Hematopoietic multipotent progenitor cell treated with erythropoietin and hydrocortisone succinate and interleukin-3 and kit ligand, for 6 days (in vitro differentiated cells): ENCODE measurements at places on chromosomes 1 and 21.
A peak's percentile ranks its signal among the peaks of the same experiment; 100 is the strongest.

- no peak for DNase-seq
Measured at GRCh38 chr1:196550731-196551130, 57.5 kb downstream of the KCNT2 start.

DNA sequence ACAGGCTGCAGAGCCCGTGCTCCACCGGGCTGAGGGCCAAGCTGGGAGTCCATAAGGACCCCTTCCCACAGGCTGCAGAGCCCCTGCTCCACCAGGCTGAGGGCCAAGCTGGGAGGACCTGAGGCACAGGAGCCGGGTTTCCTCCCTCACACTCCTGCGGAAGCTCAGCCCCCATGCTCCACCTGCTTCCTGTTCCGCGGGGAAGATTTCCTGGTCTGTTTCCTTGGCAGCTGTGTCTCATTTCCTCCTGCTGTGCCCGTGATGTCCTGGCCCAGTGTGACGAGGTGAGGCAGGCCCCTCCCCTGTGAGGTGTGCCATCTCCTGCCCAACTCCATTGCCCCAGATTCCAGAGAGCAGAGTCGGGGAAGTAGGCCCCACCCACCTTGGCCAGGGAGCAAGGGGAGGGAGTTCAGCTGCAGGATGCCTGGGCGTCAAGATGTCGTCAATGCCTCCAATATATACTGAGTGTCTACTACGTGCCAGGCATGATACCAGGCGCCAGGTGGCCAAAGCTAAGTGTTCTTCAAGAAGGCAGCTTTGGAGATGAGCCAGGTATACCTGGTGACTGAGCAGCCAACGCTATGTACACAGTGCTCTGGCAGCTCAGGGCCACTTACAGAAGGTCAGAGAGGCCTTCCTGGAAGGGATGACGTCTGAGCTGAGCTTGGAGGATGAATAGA, 58.8 kb downstream of the NAV1 start:
- DNase-seq, result no peak

DNA sequence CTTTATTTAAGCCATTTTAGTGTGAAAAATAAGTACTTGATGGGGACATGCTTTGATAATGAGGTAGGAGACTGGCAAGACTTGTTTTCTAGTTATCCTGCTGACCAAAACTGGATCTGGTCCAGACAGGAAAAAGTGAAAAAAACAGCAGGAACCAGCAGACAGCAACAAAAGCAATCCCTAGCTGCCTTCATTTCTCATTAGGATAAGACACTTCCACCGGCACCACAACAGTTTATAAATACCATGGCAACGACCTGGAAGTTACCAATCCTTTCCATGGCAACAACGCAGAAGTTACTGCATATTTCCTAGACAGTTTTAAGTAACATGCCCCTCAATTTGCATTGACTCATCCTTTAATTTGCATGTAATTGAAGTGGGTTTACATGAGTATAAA, 993.8 kb upstream of the NCAM2 start:
- no peak for DNase-seq

DNA sequence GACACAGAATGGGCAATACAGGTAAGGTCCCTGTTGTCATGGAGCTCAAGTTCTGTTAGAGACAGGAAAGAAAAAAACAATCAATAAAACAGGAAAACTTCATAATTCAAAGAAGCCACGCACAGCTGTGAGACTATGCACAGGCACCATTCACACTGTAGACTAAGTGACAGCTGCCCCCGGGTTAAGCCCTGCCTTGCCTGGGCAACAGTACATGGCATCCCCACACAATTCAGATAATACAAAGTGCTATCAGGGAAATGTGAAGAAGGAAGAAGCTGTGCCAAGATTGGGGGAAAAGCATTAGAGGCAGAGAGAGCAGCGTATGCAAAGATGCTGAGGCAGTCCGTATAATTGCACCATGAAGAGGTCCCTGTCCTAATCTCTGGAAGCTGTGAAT, 9.0 kb upstream of the KCNE2 start:
- no peak for DNase-seq

DNA sequence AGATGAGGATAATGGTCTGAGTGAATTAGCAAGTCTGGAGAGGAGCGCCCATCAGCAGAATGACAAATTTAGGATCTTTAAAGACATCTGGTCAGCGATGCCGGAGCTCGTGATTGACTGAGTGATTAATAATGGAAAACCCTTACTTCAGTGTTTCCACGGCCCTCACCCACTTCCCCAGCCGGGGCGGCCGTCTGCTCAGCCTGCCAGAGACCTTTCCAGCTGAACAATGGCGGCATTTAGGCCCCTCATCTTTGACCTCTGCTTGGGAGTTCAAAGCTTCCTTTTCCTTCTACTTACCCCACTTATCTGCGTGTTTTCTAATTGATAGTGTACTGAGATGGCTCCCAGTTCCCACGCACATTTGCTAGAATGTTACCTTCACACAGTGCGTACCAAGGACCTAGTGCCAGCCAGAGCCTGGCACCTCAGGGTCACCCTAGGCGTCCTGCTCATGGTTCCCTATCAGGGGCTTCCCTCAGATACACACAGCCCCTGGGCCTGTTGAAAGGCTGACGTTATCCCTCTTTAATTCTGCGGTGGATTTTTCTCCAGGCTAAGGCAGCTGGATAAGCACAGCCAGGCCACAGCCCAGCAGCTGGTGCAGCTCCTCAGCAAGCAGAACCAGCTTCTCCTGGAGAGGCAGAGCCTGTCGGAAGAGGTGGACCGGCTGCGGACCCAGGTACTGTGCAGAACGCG, 232.8 kb downstream of the SDCCAG8 start:
- DNase-seq, result no peak

DNA sequence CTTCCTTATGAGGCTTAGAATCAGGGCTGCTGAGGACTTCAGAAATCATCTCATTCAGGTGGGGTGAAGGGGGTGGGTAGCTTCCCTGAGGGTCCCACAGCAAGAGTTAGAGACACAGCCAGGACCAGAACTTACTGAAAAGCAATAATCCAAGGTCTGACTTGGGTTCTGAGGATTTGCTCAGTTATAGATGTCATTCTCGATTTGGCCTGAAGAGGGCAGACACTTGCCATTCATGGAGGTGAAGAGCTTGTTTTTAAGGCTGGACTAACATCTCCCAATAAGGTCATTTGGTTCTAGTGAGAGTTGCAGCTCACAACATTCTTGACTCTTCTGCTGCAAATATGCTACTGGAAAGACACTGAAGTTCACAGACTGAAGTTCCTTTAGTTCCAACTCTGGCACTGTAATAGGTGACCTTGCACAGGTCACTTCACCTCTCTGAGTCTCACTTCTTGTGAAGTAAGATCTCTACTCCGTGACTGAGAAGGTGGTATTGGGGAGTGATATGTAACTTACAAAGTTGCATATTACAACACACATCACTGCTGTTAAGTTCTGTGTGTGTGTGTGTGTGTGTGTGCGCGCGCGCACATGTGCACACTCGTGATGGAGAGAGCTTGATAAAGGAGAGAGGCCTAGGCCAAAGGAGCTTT, 69.8 kb upstream of the DIRAS3 start:
- peak; percentile 77 for DNase-seq

GRCh38 chr1:52352690-52353089, 13.3 kb downstream of the CC2D1B start:
- no peak for DNase-seq

GRCh38 chr1:170356585-170356984, 175.4 kb upstream of the GORAB start:
- DNase-seq, result no peak

- no peak for DNase-seq
Measured at GRCh38 chr1:4617506-4617905, 36.9 kb upstream of the AJAP1 start.

DNA sequence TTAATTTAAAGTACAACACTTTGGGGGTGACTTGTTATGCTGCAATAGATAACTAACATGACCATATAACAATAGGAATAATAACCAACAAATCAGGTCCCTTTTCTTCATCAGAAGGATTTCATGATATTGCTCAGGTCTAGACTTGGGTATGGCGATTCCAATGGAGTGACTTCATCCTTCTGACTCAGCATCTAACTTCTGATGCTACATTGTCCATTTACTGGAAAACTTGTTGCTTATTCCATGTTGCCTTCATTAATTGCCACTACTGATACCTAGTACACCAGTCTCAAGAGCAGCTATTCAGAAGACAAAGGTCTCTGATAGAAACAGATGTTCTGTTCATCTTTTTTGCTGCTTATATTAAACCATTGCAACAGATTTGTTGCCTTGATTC, 324.3 kb downstream of the TGFB2 start:
- DNase-seq, result no peak

DNA sequence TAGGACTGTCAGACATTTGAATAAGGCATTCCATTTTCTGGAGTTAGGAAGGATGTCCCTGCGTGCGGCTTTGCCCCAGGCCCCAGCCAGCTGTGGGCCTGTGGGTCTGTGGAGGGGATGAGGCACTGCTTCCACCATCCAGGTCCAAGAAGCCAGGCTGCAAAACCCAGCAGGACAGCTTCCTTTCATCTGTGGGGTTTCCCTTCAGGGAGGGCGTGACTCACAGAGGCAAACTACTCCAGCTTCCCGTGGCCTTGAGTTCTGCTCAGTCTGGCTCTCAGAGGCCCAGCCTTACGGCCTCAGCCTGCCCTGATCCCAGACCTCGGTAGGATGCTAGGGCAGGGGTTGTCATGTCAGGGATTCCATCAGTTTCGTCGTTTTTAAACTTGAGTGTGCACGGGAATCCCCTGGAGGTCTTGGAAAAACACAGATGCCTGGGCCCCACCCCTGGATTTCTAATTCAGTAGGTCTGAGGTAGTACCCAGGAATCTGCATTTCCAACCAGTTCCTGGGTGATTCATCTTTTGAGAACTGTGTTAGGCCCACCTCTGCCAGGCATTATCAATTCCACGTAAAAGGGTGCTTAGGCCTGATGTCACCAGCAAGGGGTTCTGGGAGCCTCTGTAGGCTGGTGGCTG, 32.3 kb upstream of the TENT5C start:
- no peak for DNase-seq

- no peak for DNase-seq
Measured at GRCh38 chr1:169163059-169163458, 56.6 kb downstream of the ATP1B1 start.

GRCh38 chr1:53258216-53258615, 19.9 kb upstream of the MAGOH start:
- DNase-seq, result no peak

DNA sequence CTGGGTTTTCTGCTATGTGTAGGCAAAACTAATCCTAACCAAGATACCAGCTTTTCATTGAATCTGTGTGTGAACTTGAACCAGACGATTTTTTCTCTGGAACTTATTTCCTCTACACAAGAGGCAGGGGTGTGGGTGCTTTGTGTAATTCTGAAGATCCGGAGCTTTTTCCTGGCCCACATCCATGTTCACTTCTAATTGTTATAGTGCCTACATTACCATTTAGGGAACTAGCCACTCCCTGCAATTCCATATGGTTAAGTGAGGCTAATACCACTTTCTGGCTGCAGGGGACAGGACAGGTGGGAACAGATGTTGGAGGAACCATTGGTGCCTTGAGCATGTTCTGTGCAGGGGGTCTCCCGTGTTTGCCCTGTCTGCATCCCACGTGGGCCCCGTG, 83.4 kb upstream of the FMN2 start:
- DNase-seq, result no peak

GRCh38 chr1:226302731-226303130, 6.2 kb downstream of the LIN9 start:
- DNase-seq, result no peak

- no peak for DNase-seq
Measured at GRCh38 chr1:30550365-30551220, 172.8 kb downstream of the MATN1 start.

DNA sequence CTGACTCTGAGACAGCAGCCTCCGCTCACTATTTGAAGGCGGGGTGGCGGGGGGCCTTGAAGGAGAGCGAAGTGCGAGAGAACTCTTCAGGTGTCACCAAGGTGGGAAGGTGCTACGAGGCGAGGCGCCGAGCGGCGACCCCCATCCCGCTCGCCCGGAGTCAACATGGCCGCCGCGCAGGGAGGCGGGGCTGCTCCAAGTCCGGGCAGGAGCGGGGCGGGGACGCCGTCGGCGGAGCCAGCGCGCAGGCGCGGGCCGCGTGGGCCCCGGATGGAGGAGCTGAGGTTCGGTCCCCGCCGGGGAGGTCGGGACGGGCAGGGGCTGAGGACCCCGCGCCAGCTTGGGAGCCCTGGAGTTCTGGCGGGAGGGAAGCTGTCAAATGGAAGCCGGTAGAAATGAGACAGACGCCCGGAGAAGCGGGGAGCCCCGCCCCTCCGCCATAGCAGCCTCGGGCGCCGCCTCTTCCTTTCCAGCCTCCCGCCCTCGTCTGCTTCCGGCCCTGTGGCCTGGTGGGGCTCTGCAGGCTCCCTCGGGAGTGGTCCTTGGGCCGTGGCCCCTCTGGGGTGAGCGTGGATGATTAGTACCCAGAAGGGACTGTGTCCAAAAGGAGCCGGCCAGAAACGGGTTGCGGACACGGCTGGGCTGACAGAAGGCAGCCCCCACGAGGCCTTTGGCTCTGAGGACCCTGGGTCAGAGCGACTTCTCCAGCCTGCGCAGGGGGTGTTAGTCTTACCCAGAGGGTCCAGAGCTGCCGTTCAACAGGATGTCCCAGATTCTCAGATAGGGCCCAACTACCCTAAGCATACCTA, at the start of gene PIGV:
PIGV (plus strand) TSS at position 245 of the 809 bp plus-strand sequence. CDS start 2,866 bp downstream, outside the sequence.
- peak; percentile 93 for DNase-seq

- no peak for DNase-seq
Measured at GRCh38 chr1:15440357-15440756, 2.1 kb downstream of the CTRC start.

DNA sequence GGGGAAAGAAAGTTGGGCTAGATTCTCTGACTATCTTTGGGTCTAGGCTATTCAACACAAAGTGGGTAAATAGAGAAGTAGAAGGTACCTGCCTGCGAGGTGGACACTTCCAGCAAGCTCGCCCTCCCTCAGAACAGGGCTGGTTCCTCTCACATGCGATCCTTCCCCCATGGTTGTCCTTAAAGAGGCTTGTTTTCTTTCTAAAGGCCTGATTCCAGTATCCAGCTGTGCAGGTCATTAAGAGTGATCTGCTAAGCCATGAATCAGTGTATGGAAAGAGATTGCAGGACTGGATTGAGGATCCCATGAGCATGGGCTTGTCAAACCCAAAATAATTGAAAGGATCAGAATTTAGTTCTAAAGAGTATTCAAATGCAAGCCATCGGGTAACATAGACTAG, 189.0 kb downstream of the URB2 start:
- DNase-seq, result no peak

DNA sequence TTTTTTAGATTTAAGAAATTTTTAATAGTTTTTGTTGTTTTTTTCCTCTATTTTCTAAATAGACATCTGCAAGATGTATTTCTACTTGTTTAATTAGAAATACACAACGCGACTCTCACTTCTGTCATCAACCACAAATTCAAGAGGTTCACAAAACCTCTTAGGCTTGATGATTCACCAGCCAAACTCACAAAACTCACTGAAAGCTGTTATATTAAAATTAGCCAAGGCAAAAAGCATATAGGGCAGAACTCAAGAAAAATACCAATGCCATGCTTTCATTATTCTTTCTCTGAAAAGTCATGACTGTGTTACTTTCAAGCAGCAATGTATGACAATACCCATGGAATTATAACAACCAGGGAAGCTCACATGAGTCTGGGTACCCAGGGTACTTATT, 487.0 kb upstream of the RGS18 start:
- no peak for DNase-seq

- DNase-seq, result no peak
Measured at GRCh38 chr21:22855581-22855980, 1857.4 kb downstream of the NCAM2 start.
